ENCODE measurements at places on chromosomes 5 and 9. TPM values are rescaled to one million over a fixed set of nuclear protein-coding genes. Genes with fewer than 3 reads are reported as not detected.

Gene SHC3
- polyA plus RNA-seq, result 0.39 TPM

Gene PCDHA10
- polyA plus RNA-seq, result not detected

Gene SPATA6L
- 0.09 TPM for polyA plus RNA-seq

Gene SLC36A3
- not detected for polyA plus RNA-seq

Gene PCDHA9
- polyA plus RNA-seq, result not detected

Gene PLK2
- 4.0 TPM for polyA plus RNA-seq

All from psoas muscle (tissue), 8 donors.